CD4-positive, alpha-beta T cell treated with Interleukin-17A for 4 hours (primary cell): ENCODE measurements at places on chromosomes 16 and 17.

GRCh38 chr16:35713762-35714650 lies 2254.6 kb downstream of the TP53TG3F start:
- no peak for DNase-seq

- DNase-seq, result no peak
These were observed 2.4 kb upstream of the MRM1 start for GRCh38 chr17:36598951-36599401.

DNA sequence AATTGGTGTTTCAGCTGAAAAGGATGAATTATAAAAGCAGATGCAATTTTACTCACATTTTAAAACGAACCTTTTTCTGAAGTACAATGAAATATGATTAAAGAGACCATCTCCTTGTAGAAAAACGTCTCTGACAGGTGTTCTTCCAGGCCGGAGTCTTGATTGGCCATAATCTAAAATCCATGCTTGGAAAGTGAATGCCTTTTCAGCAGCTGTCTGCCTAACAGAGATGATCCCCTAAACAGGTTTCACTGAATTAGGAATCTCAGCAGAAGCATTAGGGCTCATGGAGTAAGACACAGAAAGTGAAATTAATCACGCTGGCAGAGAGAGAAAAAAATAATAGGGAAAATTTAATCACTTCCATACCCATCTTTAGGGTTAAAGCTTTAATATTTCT lies 39.3 kb upstream of the IRX5 start:
- no peak for DNase-seq

DNA sequence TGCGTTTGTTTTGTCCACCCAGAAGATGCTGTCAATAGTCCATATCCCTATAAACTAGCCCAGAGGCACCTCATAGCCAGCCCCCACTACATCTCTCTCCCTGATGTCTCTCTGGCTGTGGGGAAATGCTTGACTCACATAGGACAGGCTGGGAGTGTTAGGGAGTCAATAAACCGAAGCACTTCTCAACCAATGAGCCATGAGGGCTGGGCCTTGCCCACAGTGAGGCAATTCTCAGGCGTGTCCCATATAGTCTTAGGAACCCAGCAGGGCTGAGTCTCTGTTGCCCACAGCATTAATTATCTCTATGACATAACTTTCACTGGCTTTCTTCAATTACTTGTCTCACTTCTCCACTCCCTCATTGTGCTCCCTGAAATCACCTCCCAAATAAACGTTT lies 387.3 kb upstream of the CDH11 start:
- DNase-seq, result no peak

DNA sequence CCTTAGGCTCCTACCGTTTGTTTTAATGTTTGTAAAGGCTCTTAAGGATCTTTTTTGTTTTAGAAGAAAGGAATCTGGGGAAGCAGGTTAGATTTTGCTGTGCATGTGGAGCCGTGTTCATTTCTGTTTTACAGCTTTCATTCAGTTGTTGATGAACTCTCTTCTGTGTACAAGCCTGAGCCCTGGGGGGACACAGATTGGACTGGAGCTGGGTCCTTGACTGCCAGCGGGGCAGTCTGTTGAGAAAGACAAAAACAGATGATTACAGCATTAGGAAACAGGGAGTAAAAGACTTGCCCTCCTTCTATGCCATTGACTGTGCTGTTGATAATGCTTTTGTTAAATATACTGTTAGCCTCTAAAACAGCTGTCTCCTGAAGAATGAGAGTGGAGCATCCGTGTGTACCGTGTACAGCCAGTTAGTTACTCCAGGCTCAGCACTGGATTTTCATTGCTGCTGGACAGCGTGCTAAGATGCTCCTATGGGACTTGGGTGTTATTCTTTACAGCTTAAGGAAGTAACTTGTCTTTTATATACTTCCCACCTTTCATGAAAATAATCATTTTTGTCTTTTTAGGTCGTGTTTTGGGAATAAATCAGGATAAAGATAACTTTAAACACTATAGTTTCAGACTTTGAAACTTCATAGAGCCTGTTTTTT lies 3.2 kb downstream of the MAP1LC3B start:
- DNase-seq, result no peak

GRCh38 chr16:977081-977701 lies 4.4 kb upstream of the SOX8 start:
- no peak for DNase-seq

- DNase-seq, result no peak
These were observed 7.6 kb downstream of the ITGA2B start for GRCh38 chr17:44381810-44382305.

GRCh38 chr17:9016941-9017552 lies 4.3 kb upstream of the NTN1 start:
- DNase-seq, result no peak

DNA sequence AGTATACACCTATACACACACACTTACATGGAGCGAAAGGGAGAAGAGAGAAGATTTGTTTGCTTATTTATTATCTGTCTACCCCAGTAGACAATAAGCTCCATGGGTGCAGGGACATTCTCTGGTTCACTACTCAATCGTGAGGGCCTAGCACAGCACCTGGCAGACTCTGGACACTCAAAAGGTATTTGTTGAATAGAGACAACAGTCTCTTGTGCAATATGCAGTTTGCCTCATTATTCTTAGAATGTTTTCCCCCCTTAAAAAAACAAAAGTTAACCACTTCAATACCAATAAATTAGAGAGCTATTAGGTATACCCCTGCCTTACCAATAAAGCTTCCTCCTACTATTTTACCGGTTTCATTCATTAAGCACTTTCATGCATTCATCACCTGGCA lies 2.0 kb downstream of the AKAP10 start:
- DNase-seq, result no peak

DNA sequence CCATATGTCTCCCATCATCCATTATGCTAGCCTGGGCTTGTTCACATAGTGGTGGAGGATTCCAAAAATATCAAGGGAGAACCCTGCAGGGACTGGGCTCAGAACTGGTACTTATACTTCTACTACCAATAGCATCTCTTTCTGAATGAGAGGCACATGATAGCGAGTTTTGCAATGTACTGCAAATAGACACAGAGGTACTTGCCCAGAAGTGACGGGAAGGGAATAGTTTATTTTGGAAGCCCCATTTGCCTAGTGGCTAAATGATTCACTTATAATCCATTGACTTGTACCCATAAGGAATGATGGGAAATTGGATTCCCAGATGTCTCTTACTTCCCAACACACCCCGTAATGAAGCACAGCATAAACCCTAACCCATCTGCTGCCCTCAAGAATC lies 124.8 kb upstream of the ERCC4 start:
- no peak for DNase-seq

DNA sequence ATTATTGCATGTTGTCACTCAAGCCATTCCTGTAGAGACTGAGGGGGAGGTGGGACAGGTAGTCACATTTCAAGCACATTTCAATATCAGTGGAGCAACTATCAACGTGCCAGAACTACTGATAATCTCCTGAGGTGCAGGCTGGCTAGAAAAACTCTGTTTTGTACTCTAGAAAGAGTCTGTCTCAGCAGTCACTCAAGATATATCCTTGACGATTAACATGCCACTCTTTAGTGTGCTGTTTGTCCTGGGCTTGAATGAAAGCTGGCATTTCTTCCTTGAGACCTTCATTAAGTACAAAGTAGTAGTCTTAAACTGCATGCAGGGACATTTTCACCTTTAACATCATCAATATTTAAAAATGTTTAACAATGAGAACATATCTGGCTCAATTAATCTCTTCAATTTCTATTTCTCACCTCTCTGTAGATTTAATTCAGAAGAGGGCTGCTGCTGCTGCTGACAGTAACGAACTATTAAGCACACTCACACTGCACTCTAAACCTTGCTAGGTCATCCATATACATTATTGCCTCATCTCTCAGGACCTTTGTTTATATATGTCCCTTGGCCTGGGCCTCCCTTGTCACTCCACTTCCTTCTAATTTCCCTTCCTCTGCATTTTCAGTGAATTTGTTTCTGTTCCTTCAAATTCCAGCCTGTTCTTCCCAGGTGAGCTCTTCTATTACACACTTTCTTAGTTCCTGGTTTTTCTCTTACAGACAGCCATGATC lies 412.0 kb downstream of the HAPSTR1 start:
- no peak for DNase-seq

- no peak for DNase-seq
These were observed 183.0 kb downstream of the RAB11FIP4 start for GRCh38 chr17:31574458-31574857.
